ENCODE measurements at places on chromosomes 3 and 15.

DNA sequence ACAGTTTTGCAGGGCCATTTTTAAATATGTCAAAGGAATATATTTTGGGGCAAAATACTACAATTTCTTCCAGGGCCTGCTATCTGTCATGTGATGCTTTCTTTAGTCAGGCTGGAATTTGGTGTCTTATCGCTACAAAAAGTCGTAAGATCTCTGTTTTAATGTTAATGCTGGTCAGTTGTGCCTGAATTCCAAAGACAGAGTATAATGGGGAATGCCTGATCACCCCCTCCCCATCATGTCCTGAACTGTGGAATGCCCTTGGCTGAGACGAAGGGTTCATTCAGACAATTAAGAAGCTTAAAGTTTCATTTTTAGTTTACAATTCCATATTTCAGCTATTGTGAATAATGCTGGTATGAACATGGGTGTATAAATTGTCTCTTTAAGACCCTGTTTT is 203.0 kb downstream of the TBC1D5 start:
- no peak for DNase-seq

DNA sequence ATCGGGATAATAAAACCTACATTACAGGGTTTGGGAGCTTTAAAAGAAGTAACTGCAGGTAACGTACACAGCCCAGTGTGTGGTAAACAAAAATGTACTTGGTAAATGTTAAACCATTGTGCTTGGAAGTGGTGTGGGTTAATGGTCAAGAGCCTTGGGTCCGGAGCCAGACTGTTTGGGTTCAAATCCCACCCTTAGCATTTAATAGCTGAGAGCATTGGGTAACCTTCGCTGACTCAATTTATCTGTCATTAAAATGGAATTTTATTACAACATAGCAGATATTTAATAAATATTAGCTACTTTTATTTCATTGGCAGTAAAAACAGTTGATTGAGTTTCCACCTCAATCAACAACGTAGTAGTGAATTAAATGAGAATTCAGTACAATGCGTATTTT is 1.5 kb downstream of the FSTL1 start:
- no peak for DNase-seq

DNA sequence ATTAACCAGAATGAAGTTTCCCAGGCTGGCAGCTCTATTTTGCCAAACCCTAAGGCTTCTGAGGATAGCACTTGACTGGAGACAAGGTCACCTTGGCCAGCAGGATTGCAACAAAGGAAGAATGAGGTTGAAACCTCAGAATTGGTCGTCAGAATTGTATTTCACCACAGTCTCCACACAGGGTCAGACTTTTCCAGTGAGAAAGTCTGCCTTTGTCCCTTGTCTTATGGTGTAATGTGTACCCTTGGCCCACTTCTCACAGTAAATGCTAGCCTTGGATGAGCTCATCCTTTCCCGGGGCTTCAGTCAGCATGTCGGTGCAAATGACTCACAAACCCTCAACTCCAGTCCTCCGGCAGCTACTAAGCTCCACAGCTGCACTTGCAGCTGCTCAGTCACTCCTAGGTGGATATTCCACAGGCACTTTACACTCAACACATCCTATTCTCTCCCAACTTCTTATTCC is 19.7 kb downstream of the SSR3 start:
- peak; percentile 86 for DNase-seq

- no peak for DNase-seq
These were observed 95.8 kb downstream of the CHSY1 start for GRCh38 chr15:101156061-101156460.

GRCh38 chr15:56168394-56168793 is 75.3 kb downstream of the RFX7 start:
- DNase-seq = no peak

- no peak for DNase-seq
These were observed 881.7 kb downstream of the MCTP2 start for GRCh38 chr15:95113041-95113440.

- no peak for DNase-seq
These were observed 223.5 kb downstream of the ABHD5 start for GRCh38 chr3:43914269-43914668.

GRCh38 chr3:183233966-183234365 is 19.1 kb upstream of the B3GNT5 start:
- DNase-seq = no peak

DNA sequence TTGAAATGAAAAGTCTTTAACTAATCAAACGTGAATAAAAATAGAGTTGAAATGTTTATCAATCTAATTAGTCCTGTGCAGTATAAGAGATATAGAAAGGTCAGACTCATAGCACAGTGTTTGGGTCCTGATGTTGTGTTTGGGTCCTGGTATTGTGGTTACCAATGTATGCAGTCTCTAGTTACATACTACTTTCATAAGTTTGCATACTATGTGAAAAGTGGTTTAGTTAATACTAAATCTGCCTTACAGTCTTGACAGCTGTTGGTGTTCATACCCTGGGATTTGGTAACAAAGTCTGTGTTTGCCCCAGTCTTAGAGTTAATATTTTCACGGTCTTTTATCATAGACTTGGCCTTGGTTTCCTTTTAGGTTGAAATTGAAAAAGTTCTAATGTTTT is 41.7 kb downstream of the KIF15 start:
- DNase-seq = no peak

DNA sequence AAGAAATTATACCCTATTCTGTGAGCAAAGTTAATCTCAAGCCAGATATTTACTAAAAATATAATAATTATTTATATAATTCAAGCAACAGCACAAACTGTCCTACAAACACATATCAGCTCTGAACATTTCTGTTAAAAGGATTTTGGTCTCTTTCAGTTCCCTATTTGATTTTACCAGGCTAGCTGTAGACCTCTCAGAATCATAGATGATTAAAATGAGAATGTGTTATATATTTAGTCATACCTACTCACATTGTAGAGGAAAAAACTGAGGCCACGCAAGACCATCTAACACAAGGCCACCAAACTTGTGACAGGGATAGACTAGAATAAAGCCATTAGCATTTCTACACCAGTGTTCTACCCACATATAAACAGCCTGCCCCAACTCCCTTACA is 28.5 kb downstream of the ACKR4 start:
- DNase-seq = no peak

DNA sequence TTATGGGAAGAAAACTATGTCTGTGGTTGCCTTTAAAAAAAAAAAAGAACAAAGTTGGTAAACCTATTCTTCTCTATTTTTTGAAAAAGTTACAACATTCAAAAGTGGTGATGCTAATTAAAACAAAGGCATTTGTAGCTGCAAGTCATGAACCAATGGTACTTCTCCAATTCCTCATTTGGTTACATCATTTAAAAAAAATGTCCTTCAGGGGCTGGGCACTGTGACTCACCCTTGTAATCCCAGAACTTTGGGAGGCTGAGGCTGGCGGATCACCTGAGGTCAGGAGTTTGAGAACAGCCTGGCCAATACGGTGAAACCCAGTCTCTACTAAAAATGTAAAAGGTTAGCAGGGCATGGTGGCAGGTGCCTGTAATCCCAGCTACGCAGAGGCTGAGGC is 574.6 kb downstream of the VGLL3 start:
- no peak for DNase-seq

DNA sequence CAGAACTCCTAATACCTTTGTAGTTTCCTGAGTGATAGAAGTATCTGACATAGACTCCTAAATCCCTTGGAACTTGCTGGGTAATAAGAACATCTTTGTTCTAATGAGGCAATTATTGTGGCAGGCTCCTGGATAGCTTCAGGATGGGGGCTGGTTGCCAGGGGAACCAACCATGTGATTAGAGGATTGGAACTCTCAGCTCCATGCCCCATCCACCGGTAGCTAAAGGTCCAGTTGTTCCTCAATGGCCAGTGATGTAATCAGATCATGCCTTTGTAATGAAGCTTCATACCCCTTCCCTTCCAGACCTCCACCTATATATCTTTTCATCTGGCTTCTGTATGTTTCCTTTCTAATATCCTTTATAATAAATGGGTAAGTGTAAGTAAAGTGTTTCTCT is 221.2 kb upstream of the ALCAM start:
- no peak for DNase-seq

- peak; percentile 73 for DNase-seq
These were observed 58.3 kb upstream of the TRAK1 start for GRCh38 chr3:42032693-42033349.

Measured in body of pancreas (tissue), 4 donors.